Stimulated activated CD8-positive, alpha-beta memory T cell treated with anti-CD3 and anti-CD28 coated beads, Interleukin-15, amount 100 ng/mL, for 48 hours (primary cell): ENCODE measurements at places on chromosomes 16 and 17.

DNA sequence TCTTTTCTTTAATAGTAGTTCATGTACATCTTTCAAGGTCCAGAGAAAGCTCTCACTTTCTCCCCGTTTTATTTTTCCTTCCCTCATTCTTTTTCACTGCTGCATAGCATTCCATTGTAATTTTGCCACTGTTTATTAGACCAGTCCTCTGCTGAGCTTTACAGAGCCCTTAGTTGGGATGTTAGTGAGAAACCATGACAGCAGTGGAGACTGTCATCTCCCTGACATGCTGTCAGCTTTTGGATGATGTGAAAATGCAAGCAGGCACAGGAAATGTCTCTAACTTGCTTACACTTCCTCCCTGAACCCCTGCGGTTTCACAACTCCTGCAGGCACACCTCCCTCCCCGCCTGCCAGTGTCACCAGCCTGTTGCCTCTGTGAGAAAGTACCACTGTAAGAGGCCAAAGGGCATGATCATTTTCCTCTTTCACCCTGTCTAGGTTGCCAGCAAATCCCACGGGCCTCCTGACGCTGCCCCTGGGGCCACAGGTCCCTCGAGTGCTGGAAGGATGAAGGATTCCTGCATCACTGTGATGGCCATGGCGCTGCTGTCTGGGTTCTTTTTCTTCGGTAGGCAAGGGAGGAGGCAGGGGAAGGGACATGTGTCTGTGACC is at the start of gene ITGAL:
ITGAL (plus strand) TSS at position 415 of the 615 bp plus-strand sequence; CDS start at position 511, 96 bp downstream.
- DNase-seq = peak; percentile 83

- no peak for DNase-seq
Measured at GRCh38 chr16:82082543-82083244, 47.6 kb downstream of the HSD17B2 start.

GRCh38 chr16:58046936-58047335 is 21.4 kb downstream of the MMP15 start:
- no peak for DNase-seq

DNA sequence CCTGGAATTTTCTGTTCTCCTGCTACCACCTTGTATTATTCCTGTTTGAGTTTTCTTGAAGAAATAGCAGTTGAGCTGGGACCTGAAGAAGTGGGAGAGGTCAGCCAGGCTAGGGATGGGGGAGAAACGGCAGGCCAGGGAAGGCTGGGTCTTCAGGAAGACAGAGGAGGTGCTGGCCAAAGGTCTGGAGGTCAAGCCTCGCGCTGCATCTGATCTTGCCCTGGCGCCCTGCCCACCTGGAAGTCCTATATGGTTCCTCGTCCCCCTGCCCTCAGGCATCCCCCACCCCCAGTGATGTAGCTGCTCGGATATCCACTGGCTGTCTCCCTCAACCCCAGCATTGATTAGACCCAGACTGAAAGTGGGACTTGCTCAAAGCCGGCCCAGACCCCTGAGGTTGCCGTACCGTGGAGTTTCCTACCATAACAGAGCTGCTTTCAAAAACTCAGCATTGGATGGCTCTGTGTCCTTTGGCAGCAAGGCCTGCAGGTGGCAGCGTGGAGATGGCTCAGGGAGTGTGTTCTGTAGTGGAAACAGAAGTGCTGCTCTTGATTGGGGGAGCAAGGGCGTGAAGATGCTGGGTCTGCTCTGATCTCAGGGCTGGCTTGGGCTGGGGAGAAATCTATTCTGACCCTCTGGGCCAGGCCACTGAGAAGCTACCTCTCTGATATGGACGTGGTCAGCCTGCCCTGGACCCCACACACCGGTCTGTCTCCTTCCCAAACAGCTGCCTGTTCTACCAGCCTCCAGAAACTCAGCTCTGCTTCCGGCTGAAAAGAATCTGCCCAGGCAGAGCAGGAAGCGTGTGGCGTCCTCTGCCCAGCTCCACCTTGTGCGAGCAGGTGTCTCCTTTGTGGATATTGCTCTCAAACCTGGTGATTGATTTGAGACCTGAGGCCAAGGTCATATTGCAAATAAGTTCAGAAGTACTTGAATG is 107.0 kb upstream of the CACNG5 start:
- DNase-seq = no peak

- DNase-seq = no peak
Measured at GRCh38 chr16:50247123-50247905, 19.0 kb upstream of the ADCY7 start.

- no peak for DNase-seq
Measured at GRCh38 chr16:635573-636205, 416 bp downstream of the METTL26 start.

DNA sequence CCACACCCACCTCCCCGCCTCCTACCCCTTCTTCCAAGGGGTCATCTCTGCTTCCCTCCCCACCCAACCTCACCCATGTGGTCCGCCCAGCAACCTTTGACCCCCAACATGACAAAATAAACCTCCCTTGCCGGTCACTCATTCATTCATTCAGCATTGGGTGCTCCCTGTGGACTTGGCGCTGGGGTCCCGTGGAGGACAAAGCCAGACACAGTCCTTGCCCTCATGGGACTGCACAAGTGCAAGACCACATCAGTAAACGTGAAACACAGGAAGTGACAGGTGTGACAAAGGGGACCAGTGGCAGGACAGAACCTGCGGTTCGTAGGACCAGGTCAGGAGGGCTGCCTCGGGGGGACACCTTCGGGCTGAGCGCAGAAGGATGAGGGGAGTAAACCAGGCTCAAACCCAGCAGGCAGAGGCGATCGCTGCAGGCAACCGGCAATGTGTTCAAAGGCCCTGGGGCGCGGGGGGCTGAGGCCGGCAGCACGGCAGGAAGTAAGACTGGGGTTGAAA is 185.4 kb downstream of the SEC14L1 start:
- DNase-seq = no peak

DNA sequence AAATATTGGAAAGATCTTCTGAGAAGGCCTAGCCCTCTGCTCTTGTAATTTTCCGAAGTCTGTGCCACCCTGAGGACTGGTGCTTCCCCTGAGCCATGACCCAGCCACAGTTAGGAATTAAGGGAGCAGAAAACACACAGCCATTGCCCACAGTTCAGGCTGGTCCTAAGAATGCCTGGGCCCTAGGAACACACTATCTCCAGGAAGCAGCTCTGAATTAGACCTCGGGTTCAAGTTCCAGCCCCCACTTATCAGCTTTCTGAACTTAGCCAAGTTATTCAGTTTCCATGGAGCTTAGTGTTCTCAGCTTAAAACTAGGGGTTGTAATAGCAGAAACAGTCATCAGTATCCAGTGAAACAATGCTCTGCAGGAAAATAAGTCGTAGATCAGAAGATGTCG is 56.0 kb downstream of the CDH13 start:
- DNase-seq = no peak

DNA sequence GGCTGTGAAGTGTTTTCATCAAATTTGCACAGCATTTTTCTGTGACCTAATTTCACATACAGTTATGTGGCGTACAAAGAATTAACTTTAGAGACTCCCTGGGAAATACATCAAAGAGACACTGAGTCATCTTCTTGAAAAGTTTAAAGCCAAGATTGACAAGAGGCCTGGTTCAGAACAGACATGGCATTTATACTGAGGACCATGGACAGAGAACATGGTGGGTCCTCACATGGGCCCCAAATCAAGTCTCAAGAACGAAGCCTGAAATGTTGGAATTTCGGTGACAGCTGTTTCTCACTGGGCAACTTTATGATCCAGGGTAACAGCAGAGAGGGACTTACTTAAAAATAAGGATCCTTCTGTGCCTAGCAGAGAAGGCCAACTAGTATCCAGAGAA is 311.5 kb upstream of the KCNJ16 start:
- no peak for DNase-seq

DNA sequence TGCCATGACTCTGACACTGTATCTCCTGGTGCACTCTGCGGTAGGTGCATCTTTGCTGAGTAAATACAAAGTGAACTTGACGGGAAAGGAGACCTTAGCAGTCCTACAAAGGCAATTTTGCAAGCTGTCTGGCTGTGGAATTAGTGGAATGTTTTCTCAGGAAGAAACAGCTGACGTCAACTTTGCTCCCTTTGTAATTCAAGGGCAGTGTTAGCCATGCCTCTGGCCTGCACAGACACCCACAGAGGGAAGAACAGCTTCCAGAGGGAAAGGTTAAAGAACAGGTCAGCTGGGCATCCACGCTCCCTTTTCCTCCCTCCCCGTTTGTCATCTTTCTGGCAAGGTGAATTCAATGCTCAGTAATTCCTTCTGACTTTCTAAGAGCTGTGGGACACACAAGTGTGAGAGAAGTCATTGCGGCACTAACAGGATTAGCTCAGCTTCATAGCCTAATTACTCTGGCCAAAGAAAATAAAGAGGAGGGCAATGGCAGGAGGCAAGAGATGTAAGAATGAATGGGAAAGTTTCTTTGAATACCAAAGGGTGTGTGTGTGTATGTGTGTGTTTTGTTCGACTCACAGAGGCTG is 476.9 kb upstream of the GOT2 start:
- DNase-seq = no peak

GRCh38 chr17:57110579-57111325 is 25.7 kb downstream of the AKAP1 start:
- DNase-seq = no peak

- no peak for DNase-seq
Measured at GRCh38 chr16:49436181-49436580, 62.6 kb downstream of the C16orf78 start.

- DNase-seq = no peak
Measured at GRCh38 chr17:676060-676700, 38.5 kb downstream of the VPS53 start.

- no peak for DNase-seq
Measured at GRCh38 chr16:46883353-46883689, 841 bp upstream of the GPT2 start.

- no peak for DNase-seq
Measured at GRCh38 chr17:79915850-79916430, 76.7 kb upstream of the CBX4 start.

GRCh38 chr17:43611230-43611969 is 50.3 kb downstream of the MEOX1 start:
- DNase-seq = no peak

GRCh38 chr17:35142467-35142796 is 329 bp upstream of the NLE1 start:
- DNase-seq = no peak

DNA sequence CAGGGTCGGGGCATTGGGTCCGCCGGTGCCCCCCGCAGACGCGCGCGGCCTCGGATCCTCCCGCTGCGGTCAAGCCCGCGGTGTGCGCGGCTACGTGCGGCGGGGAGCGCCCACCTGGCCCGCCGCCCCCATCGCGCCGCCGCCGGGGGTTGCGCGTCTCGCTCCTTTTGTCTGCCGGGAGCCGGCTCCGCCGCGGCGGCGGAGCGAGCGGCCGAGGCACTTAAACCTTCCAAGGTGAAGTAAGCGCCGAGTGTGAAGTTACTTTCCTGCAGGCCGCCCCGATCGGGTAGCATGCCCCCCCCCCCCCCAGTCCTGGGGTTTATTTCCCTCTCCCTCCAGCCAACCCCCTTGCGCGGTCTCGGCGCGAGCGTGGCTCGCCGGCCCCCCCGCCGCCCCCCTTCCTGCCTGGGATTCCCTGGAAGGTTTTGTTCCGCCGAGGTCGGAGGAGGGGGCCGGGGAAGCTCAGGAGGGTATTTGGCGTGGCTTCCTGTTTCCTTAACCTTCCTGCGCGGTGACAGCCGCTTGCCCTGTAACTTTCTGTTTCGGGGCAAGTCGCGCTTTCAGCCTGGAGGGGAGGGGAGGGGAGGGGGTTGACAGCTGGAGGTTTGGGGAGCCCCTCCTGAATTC is 56.6 kb upstream of the GSE1 start:
- no peak for DNase-seq

GRCh38 chr16:24645739-24646645 is 83.5 kb upstream of the TNRC6A start:
- no peak for DNase-seq

GRCh38 chr17:33072421-33073161 is 80.9 kb downstream of the SPACA3 start:
- DNase-seq = no peak

- no peak for DNase-seq
Measured at GRCh38 chr17:17540278-17540906, 44.2 kb upstream of the RASD1 start.

GRCh38 chr17:207775-208174 is 26.3 kb upstream of the DOC2B start:
- no peak for DNase-seq

GRCh38 chr17:66299711-66300110 is 2.7 kb upstream of the PRKCA start:
- no peak for DNase-seq

GRCh38 chr17:39508987-39509386 is 47.7 kb downstream of the CDK12 start:
- no peak for DNase-seq

- DNase-seq = no peak
Measured at GRCh38 chr17:63082952-63083351, 116.9 kb downstream of the TANC2 start.

DNA sequence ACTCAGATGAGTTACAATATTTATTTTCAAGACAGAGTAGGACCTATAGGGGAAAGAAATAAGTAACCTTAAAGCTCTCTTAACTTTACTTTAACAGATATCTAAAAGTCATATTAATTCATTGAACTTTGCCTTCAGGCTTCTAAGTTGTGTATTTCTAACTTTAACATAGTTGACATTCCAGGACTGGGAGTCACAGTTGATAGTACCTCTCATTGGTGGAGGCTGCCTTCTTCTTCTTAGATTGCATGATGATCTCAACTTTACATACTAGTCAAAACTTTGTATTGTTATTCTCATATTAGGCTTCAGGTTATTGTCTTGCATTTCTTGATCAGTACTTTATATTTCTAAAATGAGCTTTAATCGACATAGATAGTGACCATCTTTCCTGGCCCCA is 350.1 kb upstream of the KIF2B start:
- DNase-seq = no peak

- DNase-seq = no peak
Measured at GRCh38 chr17:15920758-15921239, 24.1 kb upstream of the ADORA2B start.

GRCh38 chr17:76685846-76686245 is 24.9 kb downstream of the MXRA7 start:
- no peak for DNase-seq

DNA sequence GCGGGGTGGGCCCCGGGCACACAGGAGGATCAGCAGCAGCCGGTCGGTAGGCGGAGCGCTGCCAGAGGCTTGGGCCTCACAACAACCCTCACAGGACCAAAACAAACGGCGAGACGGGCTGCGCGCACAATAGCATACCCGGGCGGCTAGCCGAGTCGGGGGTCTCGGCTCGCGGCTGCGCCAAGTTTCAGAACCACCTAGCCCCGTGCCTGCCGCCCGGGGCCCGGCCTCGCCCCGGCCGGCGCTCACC is 732 bp downstream of the ULK2 start:
- DNase-seq = peak; percentile 24

DNA sequence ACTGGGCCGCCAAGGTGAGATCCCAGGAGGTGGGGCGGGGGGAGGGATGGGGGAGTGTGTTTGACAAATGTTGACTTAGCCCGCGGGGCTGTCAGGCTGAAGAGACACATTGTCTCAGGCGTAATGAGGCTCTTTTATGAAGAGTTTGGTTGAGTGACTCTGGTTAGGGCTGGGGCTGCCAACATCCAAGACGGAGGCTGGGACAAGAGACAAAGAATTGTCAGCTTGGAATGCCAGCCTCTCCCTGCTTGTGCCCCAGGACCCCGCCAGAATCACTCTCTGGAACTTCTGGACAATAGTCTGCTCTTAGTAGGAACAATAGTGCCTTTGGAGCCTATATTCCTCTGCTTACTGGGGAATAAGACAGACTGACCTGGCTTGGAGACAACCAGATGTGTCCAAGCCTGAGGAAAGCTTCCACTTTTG is 24.0 kb downstream of the PCTP start:
- DNase-seq = no peak

GRCh38 chr16:8720080-8720966 is 45.9 kb downstream of the ABAT start:
- DNase-seq = no peak
